ENCODE measurements at places on chromosomes 5 and 9.

DNA sequence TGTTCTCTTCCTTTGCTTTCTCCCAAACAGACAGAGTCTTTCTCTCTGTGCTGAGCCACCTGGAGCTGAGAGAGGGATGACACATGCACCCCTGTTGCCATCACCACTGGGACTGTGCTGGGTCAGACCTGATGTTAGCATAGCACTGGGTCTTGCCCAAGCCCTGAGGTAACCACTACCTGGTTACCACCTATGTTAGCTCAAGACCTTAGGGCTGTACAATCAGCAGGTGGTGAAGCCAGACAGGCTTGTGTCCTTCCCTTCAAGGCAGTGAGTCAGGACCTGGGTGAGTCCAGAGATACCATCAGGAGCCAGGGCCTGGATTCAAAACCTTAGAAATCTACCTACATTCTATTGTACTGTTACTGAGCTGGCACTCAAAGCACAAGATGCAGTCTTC, 32.1 kb downstream of the FST start:
- no peak for DNase-seq

- DNase-seq = no peak
These were observed 15.1 kb downstream of the TEK start for GRCh38 chr9:27124151-27124550.

DNA sequence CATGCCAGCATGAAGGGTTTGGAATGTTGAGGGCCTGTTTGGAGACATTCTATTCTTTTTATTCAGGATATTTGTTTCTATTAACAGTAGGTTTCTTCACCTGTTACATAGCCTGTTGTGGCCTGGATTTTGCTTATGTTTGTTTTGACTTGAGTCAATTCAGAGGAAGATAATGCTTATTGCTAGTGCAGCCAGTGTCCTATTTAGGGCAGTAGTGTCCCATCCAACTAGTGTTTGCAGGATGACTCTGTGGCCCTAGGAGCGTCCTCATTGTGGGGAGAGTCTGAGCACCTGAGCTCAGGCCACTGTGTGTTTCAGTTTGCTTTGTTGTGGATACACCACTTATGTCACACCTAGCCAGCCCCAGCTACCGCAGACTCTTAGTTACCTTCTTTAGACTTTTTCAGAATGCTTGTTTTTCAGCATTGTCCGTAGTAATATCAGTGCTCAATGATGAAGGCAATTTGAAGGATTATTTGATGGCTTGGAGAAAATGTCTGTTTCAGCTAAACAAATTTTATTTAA, 90.3 kb downstream of the ARHGEF28 start:
- DNase-seq = no peak

- DNase-seq = no peak
These were observed 31.7 kb downstream of the ADRB2 start for GRCh38 chr5:148858106-148858505.

DNA sequence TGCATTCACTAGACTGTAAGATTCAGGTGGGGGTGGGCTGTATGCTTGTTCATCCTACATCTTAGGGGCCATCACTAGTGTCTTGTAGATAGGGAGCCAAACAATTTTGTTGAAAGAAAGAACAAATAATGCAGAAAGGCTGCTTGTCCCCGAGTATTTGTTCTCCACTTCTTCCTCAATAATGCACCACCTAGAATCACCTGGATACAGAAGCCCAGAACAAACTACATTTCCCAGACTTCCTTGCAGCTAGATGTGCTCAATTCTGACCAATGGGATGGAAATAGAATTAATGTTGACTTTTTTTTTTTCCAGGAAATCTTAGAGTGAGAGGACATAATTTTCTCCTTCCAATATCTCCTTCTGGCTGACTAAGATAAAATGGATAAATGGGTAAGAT, 38.9 kb upstream of the TNFSF8 start:
- DNase-seq = no peak
